CD8-positive, alpha-beta memory T cell (primary cell): ENCODE measurements at places on chromosomes 2 and 18. TPM values are rescaled to one million over a fixed set of nuclear protein-coding genes. Genes with fewer than 3 reads are reported as not detected.

DNA sequence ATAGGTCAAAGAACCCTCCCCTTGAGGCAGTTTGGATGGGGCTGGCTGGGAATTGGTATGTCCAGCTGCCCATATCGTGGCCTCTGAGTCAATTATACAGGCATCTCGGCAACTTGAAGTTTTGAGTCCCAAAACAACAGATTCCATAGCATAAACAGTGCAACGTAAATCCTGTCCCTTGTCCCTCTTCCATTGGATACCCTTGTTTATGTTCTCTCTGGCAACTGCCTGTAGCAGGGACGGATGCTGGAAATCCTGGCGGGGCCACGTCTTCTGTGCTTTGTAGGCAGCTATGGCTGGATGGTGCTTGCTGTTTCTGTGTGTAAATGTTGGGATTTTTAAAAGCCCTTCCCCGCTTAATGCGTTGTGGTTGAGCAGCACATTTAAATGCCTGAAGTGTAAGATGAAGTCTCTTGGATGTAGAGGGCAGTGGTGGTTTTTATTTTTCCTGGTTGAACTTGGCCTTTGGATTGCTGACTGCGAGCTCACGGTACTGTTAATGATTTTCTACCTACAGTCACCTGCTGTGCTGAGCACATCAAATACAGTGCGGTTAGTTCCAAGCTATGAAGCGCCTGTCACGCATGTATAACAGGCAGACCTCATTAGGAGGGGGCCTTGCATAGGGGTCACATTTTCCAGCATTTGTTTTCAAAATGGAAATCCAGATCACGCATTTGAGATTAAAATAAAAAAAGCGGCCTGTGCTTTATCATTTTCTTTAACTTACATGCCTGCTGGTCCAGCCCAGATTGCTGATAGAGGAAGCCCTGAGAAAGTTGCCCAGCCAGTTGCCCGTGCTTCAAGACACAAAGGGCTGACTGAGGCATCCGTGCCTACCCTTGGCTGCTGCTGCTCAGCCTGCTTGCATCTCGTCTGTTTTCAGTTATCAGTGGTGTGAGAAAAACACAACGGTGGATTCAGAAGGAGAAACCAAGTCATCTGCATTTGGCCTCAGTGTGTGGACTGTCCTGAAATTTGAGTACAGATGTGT lies 84.7 kb downstream of the NEDD4L start:
- DNase-seq, result no peak
- no peak overlapping the region for H3K4me3 ChIP-seq
- H3K36me3 ChIP-seq, result no peaks in the 10 kb centered on the region
- H3K4me1 ChIP-seq, result no peaks in the 10 kb centered on the region

The RUFY4 gene
- total RNA-seq, result not detected

GRCh38 chr2:179349670-179350303 lies 85.2 kb upstream of the SESTD1 start:
- DNase-seq, result no peak
- no peak overlapping the region for H3K27ac ChIP-seq
- no peaks in the 10 kb centered on the region for H3K36me3 ChIP-seq
- no peaks in the 10 kb centered on the region for H3K4me1 ChIP-seq

GRCh38 chr2:241796610-241797138 lies 12.3 kb upstream of the NEU4 start:
- DNase-seq, result no peak
- H3K36me3 ChIP-seq, result no peaks in the 10 kb centered on the region
- no peak overlapping the region for H3K27ac ChIP-seq
- no peak overlapping the region for H3K4me3 ChIP-seq

- no peaks in the 10 kb centered on the region for H3K4me1 ChIP-seq
- H3K27ac ChIP-seq, result no peak overlapping the region
- DNase-seq, result peak; percentile 31
- no peaks in the 10 kb centered on the region for H3K36me3 ChIP-seq
- no peak overlapping the region for H3K4me3 ChIP-seq
- no peaks in the 10 kb centered on the region for H3K27me3 ChIP-seq
These were observed 298.8 kb downstream of the ZNF407 start for GRCh38 chr18:74896390-74896991.

DNA sequence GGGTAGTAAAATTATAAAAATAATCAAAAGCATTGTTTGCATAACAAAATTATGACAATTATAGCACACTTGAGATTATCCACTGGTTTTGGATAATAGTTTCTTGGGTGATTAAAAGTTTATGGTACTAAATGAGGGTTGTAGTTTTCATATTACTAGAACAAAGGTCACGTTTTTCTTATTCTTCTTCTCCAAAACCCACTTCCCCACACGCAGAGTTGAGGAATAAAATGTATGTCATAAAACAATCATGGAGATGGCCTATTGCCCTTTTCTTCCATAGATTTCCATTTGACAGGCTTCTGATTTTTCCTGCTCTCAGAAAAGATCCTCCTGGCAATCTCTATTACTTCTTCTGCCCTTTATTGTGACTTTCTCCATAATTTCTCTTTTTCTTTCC lies 863.9 kb downstream of the ERBB4 start:
- H3K27me3 ChIP-seq, result no peaks in the 10 kb centered on the region
- H3K4me1 ChIP-seq, result no peaks in the 10 kb centered on the region
- H3K27ac ChIP-seq, result no peak overlapping the region
- DNase-seq, result no peak

The TRIM43 gene
- total RNA-seq, result not detected

The RPRM gene
- total RNA-seq, result not detected

The HOXD10 gene
- not detected for total RNA-seq
